ENCODE measurements at places on chromosomes 1 and 21.

DNA sequence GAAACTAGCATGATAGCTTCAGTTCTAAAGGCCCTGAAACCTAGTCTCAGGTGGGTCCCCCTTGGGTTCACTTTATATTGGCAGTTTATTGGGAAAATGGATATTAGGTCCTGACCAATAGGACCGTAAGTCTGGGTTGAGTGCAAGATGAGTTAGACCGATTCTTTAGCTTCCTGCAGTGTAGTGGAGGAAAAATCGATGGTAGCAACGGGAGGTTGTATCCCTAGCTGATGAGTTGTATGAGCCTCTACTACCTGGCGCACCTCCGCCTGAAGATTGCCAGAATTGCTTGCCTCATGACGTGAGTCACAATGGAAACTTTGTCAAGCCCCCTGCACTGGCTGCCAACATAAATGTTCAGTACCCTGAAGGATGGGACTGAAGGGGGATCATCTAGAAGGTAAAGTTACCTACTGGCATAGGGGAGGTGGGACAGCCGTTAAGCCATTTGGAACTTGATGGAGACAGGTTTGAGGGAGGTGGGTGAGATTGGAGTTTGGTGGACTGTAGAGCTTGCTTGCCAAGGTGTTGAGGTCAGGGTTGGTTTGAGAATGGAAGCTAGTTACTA is 3.9 kb downstream of the RCC1 start:
- DNase-seq = no peak

DNA sequence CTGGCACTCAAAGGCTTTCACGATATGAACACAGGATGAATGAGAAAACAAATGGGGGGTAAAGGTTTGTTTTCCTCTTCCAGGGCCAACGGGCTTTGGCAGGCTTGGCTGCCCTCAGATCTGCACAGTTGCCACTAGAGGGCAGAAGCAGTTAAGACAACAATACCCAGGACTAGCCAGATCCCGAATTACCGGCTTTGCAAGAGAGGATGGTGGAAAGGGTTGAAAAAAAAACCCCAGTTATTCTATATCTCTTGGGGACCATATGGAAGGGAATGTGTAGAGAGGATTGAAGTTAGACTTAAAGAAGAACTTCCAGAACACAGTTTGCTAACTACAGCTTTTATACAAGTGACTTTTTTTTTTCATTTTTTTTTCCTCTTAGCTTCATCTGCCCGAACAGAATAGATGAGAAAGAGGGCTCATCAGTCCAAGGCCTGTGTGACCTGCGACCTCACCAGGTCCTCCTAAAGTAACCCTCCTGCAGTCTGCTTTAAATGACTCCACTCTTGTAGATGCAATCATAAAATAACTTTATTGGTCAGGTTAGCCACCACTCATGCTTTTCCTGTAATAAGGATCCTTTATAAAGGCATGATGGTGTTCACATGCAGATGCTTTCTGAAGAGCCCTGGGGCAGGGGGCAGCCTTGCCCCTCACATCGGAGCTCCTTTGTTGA is 10.7 kb downstream of the FMOD start:
- DNase-seq = peak; percentile 79

DNA sequence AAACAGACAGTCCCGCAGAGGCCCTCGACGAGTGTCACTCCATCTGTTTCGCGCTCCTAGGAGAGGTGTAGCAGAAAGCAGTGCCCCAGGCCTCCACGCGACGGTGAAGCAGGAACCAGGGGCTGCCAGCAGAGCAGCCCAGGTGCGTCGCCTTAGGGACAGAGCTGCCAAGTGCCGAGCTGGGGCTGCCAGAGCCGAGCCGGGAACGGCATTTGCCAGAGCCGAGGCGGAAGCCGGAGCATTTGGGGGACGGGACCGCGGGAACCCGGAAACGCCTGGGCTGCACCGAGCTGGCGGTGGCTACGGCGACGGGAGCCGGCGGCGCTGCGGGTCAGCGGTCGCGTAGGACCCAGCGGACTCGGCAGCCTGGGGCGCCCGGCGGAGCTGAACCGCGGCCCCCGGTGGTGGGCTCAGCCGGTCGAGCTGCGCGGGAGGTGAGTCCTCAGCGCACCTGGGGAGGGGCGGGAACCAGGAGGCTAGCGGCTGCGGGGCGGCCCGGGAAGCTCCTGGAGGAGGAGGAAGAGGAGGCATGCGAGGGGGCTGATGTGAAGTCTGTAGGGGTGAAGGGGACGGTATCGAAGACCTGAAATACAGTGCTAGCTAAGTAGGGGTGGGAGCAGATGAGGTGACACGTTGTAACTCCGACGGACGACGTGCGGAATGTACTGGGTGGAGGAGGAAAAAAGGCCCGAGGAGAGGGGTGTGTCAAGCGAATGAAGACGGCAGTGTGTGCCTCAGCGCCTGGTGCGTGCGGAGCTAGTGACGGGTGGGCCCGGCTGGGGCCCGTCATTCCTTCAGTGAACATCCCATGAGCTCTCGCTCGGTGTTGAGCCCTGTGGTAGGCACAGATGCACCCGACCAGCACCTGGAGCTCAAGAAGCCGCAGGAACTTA is at the start of gene SLC35A3:
TSS of gene SLC35A3 (plus strand) at position 268 of the 893 bp plus-strand sequence. CDS start 23,559 bp downstream, outside the sequence.
- DNase-seq = peak; percentile 74

GRCh38 chr1:83998205-83998497 is 781 bp downstream of the TTLL7 start:
- no peak for DNase-seq

DNA sequence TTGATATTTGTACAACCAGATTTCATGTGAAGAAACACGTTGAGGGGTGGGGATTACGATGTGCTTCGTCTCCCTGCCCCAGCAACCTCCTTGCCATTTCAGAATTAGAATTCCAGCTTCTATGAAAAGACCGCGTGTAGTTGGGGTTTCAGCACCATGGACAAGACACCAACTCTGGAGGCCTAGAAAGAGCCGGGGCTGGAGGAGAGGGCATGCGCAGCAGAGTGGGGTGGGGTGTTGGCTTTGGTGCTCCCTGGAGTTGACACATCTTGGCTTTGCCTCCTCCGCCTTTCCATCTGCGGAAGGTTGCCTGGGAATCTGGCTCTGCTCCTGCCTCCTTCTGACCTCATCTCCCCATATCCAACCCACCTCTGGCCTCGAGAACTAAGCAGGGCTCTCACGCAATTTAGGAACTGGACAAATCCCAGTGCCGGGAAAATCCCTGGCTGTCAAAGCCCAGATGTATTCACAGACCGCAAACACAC is 11.8 kb downstream of the HTR6 start:
- peak; percentile 28 for DNase-seq

DNA sequence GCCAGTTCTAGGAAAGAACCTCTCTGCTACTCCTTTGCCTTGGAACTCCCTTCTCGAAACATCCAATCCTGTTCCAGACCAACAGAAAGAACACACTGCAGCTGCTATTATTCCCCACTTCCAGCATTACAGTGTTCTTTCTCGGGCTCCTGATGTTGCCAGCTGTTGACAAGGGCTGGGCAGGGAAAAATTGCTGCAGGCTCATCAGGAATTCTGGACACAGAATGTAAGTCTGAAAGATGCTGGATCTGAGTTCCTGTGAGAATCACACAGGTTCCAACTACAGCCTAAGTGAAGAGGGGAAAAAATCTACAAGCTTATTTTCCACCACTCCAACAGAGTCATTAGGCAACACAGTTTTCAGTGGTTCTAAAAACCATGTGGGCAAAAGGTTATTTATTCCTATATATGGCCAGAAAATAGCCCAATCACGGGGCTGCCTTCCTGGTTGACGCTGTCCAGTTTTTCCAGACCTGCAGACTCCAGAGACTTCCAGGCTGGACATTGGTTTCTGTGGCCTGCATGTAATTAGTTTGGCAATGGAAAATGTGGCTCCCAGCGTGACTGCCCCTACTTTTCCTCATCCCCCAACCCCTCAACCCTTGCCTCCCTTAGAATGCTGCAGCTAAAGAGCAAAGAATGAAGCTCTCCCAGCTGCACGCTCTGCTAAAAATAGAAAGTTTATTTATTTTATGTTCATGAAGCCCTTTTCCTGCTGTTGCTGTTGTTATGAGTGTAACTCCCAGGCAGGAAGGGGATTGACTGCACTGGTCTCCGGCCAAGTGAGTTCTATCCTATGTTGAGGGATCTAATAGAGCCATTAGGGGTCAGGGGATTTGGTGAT is 8.3 kb upstream of the KIAA0040 start:
- no peak for DNase-seq

DNA sequence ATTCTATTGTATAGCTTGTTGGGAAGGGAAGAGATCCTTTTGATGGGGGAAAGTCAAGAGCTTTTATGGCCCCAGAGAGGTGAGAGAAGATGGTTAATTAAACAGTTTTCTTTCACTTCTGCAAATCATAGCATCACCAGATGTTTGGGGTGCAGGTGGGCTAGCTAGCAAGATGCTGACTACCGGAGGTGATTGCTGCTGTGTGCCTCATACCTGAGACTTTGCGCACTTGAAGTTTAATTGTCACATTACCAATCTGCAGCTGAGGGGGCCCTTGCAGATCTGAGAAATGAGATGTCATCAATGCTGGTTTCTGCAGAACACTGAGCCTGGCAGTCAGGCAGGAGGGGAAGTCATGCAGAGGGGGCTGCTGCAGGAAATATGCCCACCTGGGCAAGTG is 73.9 kb downstream of the SNRPE start:
- no peak for DNase-seq

DNA sequence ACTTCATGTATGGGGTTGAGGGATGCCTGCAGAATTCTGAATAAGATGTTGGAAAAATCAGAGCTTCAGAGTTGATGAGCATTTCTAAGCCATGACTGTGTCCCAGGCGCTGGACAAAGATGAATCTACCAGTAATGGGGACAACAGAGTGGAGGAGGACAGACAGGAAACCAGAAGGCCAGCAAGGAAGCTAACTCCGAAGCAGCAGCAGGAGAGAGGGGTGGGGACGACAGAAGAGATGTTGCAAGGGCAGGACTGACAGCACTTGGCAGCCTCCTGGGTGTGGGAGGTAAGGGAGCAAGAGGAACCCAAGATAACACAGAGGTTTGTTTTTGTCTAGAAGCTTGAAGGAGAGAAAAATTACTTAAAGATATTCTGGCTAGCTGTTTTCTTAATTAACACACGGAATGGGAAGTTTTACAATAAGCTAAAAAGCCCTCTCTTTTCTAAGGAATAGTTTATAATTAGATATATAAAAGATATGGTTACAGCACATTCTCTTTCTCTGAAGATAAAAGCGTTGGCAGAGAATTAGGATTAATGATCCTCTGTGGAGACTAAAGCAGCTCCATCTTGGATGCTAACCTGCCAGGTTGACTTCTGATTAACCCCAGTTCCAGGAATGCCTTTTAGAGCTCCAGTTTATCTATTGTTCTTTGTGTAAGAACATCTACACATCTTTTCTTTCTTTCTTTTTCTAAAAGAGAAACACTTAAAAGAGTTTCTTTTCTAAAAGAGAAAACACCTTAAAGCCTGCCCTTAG is 92.7 kb downstream of the TENT5C start:
- DNase-seq = no peak

GRCh38 chr1:76130992-76131391 is 56.4 kb downstream of the ST6GALNAC3 start:
- DNase-seq = no peak

GRCh38 chr21:24372506-24372905 is 1234.8 kb downstream of the MRPL39 start:
- no peak for DNase-seq

GRCh38 chr1:232140419-232141166 is 489.3 kb downstream of the SIPA1L2 start:
- no peak for DNase-seq

DNA sequence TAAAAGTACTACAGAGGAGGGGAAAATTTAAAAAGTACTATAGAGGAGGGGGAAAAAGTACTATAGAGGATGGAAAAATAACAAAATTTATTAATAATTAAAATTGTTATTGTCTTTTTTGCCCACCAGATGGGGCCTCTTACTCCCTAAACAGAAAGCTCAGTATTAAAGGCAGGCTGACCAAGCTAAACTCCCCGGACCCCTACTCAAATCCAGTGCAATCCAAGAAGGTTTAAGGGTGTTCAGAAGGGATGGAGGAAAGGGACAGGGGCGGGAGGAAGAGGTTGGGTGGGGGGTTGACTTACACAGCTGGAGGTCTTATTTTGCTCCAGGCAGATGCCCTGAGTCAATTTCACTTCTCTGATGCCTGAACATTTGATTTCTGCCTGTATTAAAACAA is 13.7 kb downstream of the CD34 start:
- DNase-seq = no peak

DNA sequence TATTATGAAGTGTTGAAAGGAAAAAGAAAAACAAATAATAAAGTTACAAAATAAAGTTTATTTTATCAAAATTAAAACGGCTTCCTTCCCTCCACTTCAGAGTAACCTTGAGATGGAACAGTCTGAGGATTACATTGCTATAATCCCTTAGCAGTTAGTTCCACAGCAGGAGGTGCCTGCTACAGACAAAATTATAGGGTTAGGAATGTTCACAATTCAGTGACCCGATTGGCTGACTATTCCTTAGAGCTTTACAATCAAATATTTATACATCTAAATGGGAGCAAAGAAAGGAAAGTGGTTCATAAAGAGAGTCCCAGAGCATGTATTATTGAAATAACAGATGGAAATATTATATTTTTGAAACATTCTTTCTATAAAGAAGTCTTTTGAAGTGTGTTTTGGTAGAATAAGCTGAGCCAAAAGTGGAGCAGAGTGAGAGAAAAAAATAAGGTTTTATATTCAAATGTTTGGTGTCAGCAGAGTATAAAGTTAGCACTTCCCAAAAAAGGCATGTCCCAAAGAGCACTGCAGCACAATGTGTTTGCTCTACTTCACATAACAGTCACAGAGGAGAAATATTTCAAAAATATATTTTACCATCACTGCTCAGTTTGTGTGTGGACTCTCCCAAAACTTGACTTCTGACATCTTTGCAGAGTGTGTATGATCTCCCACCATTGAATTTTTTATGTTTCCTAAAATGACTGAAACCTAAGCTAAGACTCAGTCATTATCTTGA is 71.4 kb upstream of the GORAB start:
- DNase-seq = no peak

GRCh38 chr21:37412603-37413360 is 46.2 kb downstream of the DYRK1A start:
- DNase-seq = no peak

DNA sequence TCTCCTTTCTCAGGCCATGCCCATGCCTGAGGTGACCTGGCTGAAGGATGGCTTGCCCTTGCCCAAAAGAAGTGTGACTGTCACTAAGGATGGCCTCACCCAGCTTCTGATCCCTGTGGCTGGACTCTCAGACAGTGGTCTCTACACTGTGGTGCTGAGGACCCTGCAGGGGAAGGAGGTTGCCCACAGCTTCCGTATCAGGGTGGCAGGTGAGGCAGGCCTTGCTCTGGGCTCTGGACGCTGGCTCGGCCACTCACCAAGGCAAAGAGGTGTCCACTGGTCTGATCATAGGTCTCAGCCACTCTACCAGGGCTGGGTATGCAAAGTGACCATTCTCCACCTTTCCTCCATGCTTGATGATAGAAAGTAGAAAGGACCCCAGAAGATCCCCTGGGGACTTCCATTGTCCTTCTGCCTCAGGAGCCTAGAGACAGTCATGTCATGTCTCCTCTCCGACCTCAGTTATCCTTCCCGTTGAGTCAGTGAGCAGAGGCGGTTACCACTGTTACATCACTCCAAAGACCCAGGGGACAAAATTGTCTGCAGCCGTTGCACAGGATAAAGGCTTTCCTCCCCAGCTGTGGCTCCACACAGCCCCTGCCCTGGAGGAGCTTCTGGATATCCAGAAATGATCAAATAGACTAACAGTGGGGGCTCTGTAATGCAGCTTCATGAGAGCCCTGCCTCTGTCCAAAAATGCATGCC is 34.2 kb downstream of the IGFN1 start:
- no peak for DNase-seq

Data from A549 (cell line).